ENCODE measurements at places on chromosomes 11 and 22.

- no peak for DNase-seq
Observed at GRCh38 chr11:31813391-31814175, 2.5 kb upstream of the PAX6 start.

- no peak for DNase-seq
Observed at GRCh38 chr22:38111925-38112355, 1.5 kb upstream of the BAIAP2L2 start.

- peak; percentile 58 for DNase-seq
Observed at GRCh38 chr11:70456921-70457532, 58.7 kb downstream of the CTTN start.

DNA sequence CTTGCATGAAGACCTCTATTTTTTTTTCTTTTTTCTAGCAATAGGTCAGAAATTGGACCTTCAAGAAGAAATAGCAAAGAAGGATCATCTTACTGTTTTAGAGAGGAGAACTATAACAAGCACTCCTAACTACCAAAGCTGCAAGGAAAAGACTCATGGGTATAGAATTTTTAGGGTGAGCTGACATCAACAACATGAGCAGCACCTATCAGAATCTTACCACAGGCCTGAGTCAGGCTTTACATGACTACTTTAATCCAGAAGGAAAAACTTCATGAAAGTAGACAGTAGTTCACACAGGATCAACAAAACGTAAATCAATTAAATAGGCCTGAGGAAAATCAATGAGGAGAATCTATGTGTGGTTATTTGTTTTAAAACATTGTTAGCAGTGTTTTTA is 130.5 kb downstream of the FAM76B start:
- DNase-seq = no peak

- no peak for DNase-seq
Observed at GRCh38 chr11:20042045-20042639, 118.1 kb downstream of the DBX1 start.

DNA sequence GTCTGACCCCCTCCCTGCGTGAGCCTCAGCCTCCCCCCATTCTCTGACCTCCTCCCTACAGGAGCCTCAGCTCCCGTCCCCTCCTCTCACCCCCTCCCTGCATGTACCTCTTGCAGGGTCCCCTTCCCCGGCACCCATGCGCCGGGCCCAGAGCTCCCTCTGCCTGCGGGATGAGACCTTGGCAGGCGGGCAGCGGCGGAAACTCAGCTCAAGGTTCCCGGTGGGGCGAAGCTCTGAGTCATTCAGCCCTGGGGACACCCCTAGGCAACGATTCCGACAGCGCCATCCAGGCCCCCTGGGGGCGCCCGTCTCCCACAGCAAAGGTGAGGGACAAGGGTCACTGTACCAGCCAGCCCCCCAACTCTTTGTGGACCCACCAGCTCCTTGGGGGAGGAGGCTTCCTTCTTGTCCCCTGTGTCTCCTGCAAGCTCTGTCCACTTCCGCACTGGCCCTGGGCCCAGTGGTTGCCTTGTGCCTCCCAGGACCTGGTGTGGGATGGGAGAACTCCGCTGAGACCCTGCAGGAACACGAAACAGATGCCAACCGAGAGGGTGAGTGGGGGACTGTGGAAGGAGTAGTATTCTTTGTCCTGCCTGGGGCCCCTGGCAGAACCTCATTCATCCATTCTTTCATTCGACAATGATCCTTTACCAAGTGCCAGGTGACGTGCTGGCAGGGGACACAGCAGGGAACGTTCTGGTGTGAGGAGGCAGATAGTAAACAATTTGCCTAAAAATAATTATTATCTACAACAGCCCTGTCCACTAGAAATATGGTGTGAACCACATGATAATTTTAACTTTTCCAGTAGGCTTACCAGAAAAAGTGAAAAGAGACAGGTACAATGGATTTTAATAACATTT is 3.7 kb upstream of the RPS6KA4 start:
- peak; percentile 82 for DNase-seq

GRCh38 chr11:126647735-126648134 is 292.2 kb downstream of the ST3GAL4 start:
- no peak for DNase-seq

GRCh38 chr11:109377039-109377742 is 44.8 kb upstream of the C11orf87 start:
- DNase-seq = no peak

DNA sequence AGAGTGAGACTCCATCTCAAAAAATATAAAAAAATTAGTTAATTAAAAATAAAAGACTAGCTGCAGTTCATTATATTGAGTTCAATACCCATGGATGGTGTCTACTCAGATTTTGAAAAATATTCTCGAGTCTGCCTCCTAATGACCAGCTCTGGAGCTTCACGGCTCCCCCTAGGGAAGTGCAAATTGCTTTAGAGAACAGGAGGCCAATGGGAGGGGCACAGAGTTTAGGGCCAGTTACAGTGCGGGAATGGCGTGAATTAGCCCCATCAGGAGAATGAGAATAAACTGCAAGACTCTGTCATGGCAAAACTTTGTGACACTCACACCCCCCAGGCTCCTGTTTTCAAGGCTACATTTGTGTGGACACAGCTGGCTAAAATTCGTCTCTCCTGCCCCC is 4.6 kb downstream of the FGF4 start:
- no peak for DNase-seq

DNA sequence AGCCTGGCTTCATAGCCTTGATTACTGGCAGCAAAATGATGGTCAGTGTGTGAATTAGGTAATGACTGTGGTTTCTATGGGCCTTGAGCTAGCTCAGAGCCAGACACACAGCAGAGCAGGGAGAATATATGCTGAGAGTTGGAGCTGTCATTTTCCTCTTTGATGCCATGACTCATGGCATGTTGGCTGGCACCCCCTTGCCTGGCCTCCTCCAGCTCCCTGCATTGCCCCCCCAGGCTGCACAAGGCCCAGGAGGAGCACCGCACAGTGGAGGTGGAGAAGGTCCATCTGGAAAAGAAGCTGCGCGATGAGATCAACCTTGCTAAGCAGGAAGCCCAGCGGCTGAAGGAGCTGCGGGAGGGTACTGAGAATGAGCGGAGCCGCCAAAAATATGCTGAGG is 20.3 kb upstream of the RRM1 start:
- no peak for DNase-seq

GRCh38 chr22:45162531-45162930 is 1.2 kb upstream of the NUP50 start:
- no peak for DNase-seq

DNA sequence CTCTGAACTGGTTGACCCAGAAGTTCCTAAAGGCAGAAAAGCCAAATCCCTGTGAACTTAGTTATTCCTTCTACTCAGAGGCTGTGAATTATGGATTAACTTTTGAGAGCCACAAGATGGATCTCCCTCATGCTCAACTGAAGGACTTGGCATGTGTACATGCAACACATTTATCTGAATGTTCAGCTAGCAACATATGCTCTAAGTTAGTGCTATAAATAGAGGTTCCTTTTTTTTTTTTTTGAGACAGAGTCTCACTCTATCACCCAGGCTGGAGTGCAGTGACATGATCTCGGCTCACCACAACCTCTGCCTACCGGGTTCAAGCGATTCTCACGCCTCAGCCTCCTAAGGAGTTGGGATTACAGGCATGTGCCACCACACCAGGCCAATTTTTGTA is 40.1 kb downstream of the EIF4ENIF1 start:
- DNase-seq = peak; percentile 30

DNA sequence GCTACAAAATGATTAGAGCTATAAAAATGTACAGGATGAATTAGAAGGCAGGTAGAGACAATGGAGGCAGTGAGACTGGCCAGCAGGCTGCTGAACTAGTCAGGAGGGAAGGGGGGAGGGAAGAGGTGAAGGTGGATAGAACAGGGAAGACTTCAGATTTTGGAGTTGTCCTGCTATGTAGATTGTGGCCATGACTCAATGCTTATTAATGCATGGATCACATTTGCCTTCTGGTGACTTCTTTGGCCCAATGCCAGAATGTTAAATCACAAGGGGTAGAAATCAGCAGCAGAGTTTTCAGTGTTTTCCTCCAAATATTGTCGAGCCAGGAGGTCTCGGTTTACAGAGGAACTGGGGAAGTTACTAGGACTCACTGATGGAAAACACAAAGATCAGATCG is 346.6 kb downstream of the AASDHPPT start:
- DNase-seq = no peak

GRCh38 chr11:126355926-126356897 is 726 bp downstream of the ST3GAL4 start:
- DNase-seq = peak; percentile 91

GRCh38 chr11:43035086-43035485 is 276.7 kb upstream of the API5 start:
- DNase-seq = peak; percentile 5

DNA sequence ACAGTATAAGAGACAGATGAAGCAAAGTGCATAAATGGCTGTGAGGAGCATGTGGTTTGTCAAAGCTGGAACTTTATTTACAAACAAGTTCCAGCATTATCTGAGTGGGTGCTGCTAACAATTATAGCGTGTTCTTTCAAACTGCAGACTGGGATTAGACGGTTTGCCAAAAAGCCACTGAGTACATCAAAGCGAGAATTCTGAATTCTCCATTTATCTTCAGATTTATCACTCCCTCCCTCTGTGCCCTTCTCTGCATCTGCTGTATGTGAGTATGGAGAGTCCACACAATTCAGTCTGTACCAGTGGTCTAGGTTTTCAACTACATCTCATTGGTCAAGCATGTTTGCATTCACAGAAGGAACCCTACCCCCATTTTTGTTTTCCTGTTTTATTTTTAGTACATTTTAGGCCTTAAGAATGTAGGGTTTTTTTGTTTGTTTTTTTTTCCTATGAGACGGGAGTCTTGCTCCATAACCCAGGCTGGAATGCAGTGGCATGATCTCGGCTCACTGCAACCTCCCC is 18.1 kb upstream of the INCENP start:
- peak; percentile 52 for DNase-seq

DNA sequence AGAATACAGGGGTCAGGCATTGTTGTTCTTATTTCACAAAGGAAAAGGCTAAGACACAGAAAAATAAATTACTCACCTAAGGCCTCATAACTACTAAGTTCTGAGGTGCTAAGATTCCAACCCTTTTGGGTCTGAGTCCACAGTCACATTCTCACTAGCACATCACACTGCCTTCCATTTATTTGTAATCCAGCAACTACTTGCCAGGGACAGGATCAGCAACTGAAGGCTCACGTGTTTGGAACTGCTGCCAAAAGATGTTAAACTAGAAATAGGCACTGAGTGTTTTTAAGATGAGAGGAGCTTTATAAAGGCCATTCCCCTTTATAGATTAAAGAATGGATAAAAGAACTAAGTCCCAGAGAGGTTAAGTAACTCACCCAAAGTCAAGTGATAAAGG is 58.0 kb downstream of the CADM1 start:
- no peak for DNase-seq

- peak; percentile 25 for DNase-seq
Observed at GRCh38 chr22:46546466-46547178, 9.2 kb upstream of the CELSR1 start.

DNA sequence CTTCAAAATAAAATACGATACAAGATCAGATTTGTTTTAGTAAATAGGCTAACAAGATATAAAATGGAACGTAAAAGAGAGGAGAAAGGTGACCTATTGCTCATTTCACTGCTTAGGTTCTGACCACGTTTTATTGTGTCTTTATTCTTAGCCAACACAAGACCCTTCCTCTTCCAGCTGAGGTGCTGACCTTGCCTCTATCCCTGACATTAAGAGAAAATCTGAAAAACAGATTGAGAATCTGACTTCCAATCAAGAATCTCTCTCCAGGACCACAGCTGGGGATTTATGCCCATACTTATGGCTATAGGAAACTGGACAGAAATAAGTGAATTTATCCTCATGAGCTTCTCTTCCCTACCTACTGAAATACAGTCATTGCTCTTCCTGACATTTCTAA is at the start of gene OR10A5:
TSS of gene OR10A5 (plus strand) at position 301 of the 400 bp plus-strand sequence. CDS start at position 301, 0 bp downstream.
- no peak for DNase-seq

- no peak for DNase-seq
Observed at GRCh38 chr22:40410731-40411505, 40.5 kb downstream of the SGSM3 start.

DNA sequence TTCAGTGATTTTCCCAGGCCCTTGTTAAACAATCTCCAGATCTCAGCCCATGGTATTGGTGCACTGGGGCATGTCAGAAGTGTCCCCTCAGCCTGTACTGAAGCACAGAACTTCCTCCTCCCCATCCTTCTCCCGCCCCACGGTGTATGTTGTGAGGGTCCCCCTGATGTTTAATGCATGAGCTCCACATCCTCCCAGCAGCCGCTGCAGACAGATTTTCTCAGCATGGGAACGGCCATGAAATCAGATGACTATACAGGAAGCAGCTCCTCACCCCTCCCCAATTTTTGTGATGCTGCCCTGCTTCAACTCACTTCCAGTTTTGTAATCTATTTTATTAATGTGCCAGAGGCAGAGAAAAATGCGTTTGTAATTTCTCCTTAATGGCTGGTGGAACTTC is 406.0 kb downstream of the MIAT start:
- DNase-seq = no peak

DNA sequence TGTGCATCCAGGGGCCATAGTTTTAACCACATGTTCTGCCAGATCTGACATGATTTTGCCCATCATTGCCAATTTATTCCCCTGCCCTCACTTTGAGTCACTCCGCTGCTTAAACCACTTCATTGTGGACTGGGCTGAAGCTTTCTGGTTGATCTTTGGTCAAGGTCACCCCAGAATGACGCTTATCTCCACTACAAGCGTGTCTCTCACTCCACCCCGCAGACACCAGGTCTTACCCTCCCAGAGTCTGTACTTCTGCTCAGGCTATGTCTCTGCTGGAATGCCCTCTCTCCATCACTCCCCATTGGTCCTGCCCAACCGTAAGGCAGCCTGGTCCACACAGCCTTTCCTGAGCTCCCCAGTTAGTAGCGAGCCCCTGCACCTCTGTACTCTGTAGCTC is 170.5 kb upstream of the SYT13 start:
- no peak for DNase-seq

GRCh38 chr11:116310698-116311097 is 462.1 kb downstream of the BUD13 start:
- DNase-seq = no peak

- peak; percentile 75 for DNase-seq
Observed at GRCh38 chr11:114762408-114762807, 84.1 kb downstream of the NXPE2 start.

GRCh38 chr11:62401811-62402210 is 17.0 kb upstream of the SCGB1A1 start:
- no peak for DNase-seq

GRCh38 chr11:27525824-27526516 is 19.4 kb upstream of the LIN7C start:
- DNase-seq = no peak

- DNase-seq = no peak
Observed at GRCh38 chr11:66150725-66151124, 80.7 kb downstream of the PACS1 start.

GRCh38 chr11:111413849-111414248 is 34.8 kb upstream of the POU2AF1 start:
- DNase-seq = no peak

DNA sequence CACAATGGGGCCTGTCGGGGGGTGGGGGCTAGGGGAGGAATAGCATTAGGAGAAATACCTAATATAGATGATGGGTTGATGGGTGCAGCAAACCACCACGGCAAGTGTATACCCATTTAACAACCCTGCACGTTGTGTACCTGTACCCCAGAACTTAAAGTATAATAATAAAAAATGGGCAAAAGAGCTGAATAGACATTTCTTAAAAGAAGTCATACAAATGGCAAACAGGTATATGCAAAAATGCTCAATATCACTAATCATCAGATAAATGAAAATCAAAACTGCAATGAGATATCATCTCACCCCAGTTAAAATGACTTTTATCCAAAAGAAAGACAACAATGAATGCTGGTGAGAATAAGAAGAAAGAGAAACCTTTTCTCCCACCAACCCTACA is 363.7 kb upstream of the MPPED2 start:
- no peak for DNase-seq

- DNase-seq = no peak
Observed at GRCh38 chr11:12160231-12160630, 49.8 kb downstream of the MICAL2 start.

- DNase-seq = peak; percentile 16
Observed at GRCh38 chr11:26993965-26994457, at the start of gene FIBIN. TSS of gene FIBIN (plus strand) at chr11:26994112. CDS start at chr11:26994527, 415 bp downstream.

Data from Ammon's horn (tissue), 1 donor.